ENCODE measurements at places on chromosomes 3 and 15. TPM values are rescaled to one million over a fixed set of nuclear protein-coding genes. Genes with fewer than 3 reads are reported as not detected.

DNA sequence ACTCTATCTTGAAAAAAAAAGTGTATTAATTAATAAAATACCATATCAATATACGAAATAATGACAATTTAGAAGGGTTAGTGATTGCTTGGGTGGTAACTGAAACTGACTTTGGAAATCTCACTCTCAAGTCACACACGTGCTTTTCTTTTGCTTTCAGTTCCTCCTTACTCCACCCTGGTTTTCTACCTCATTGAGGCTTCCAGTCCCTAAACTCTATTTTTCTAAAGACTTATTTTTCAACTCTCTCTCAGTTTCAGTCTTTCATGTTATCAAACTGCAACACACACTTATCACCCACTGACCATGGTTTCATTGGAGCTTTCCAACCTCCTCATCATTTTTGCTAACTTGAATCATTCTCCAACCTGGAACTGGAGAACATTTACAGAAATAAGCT is 23.5 kb downstream of the IL12A start:
- DNase-seq, result no peak

DNA sequence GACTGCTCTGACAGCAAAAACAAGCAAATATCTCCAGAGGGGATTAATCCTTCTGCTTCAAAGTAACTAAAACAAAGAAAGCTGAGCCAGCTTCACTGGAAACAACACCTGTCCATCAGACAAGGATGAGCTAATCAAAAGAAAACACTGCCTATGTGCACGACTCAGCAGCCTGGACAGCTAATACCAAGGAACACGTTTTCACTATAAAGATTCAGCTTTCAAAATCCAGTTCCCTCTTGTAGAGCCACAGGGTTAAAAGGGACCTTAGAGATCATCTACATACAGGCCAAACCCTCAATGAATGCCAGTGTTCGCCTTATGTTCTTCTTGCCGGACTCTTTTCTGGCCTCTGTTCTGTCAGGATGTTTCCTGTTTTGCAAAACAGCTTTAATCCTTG is 6.9 kb downstream of the TUSC7 start:
- no peak for DNase-seq

Gene PLA1A
- 0.22 TPM for total RNA-seq

- no peak for DNase-seq
Observed at GRCh38 chr3:71432044-71432975, 151.2 kb downstream of the FOXP1 start.

Gene ARHGEF3
- total RNA-seq, result 64.1 TPM

GRCh38 chr3:64954995-64955636 is 267.3 kb upstream of the ADAMTS9 start:
- DNase-seq, result no peak

Gene MINAR1
- 0.93 TPM for total RNA-seq

DNA sequence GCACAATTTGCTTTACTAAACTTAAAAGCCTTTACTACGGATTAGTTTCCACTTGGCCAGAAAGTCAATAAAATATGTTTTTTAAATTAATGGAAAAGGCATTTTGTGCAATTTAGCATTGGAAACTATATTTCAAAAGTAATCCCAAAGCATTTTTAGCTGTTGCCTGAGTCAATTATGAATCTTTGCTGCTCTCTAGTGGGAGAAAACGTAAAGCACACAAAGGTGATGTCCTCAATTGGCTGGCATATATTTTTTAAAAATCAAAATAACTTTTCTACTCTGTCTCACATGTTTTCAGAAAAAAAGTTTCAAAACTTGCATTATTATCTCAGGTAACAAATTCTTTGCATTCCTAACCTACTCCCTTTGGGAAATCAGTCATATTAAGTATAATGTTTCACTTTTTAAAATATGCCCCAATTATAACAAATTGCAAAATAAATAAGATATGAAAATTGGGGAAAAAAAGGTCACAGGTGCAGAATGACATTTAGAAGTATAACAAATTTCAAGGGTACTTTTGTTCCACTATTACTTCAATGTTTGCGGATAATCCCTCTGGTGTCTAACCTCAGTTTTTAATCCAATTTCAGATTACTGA is 47.2 kb upstream of the TEX55 start:
- DNase-seq, result no peak

GRCh38 chr3:130048726-130049125 is 32.9 kb upstream of the ALG1L2 start:
- no peak for DNase-seq

DNA sequence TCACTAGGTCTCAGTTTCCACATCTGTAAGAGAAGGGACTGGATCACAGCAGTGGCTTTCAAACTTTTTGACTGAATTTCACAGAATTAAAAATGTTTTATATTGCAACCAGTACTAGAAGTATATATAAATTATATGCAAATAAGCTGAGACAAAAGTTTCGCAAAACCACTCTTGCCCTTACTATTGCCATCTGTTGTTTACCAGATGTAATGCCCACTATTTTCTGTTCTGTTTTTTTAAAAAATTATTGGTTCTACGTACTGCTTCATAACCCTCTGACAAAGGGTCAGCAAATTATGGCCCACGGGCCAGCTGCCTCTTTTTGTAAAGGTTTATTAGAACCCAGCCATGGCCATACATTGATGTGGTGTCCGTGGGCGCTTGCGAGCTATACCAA is 44.8 kb downstream of the PDIA5 start:
- no peak for DNase-seq

- no peak for DNase-seq
Observed at GRCh38 chr3:63405882-63406281, 127.8 kb downstream of the SYNPR start.

GRCh38 chr3:59611649-59612443 is 562.0 kb upstream of the CFAP20DC start:
- DNase-seq, result no peak

DNA sequence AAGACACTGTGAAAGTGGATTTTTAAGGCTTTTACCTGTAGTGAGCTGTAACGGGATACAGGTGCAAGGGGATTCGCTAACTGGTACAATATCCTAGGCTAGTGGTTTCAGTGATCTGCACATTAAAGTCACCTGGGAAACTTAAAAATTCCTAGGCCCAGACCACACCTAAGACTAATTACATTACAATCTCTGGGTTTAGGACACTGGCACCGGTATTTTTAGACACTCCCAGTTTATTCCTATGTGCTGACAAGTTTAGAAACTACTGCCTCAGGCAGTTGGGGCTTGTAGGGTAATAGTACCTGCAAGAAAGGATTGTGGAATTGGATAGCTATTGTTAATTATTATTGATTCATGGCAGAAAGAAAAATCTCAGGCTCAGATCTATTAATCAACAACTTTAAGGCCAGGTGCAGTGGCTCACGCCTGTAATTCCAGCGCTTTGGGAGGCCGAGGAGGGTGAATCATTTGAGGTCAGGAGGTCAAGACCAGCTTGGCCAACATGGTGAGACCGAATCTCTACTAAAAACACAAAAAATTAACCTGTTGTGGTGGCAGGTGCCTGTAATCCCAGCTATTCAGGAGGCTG is 50.4 kb upstream of the CASR start:
- DNase-seq, result no peak

GRCh38 chr3:137097386-137097785 is 139.6 kb downstream of the IL20RB start:
- DNase-seq, result no peak

DNA sequence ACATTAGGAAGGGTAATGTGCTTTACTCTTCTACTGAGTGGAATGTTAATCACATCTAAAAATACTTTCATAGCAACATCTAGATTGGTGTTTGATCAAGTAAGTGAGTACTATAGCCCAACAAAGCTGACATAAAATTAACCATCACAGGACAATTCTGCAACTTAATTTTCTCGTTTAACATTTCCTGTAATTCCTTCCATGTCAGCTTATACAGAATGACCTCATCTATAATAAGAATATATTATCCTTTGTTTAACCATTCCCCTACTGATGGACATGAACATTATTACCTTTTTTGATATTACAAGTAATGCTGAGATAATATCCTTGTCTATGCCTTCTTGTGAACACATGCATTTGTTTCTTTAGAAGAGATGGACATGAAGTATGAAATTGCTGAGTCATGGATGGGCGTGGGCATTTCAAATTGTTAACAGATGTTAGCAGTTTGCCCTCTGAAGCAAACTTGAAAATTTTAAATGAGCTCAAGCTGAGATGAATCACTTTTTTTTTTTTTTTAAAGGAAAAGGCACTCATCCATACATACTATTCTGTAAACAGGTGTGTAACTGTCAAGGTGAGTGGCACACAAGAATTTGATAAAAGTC is 85.1 kb downstream of the OXNAD1 start:
- no peak for DNase-seq

Gene CPB1
- total RNA-seq, result not detected

DNA sequence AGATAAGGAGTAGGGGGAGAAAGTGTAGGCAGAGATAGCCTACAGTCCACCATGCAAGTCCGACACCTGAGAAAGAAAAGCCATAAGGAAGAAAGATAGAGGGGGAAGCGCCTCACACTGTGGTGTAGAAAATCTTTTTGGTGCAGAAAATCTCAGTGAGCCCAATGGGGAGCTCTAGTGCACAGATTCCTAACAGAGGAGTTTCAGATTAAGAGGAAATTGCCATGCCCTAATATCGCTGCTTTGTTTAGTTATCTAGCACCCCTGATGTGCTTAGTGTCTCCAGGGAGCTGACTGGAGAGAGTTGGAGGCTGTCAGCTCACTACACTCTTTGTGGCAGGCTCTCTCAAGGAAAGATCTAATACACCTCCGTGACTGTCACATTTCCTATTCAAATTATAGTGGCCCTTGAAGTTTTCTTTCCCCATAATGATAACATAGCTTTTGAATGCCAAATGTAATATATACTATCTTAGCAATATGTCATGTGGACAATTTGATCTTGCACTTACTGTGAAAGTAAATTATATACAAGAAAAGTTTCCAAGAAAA is 33.7 kb downstream of the CGGBP1 start:
- no peak for DNase-seq

GRCh38 chr3:114775395-114775794 is 371.7 kb downstream of the ZBTB20 start:
- DNase-seq, result no peak

DNA sequence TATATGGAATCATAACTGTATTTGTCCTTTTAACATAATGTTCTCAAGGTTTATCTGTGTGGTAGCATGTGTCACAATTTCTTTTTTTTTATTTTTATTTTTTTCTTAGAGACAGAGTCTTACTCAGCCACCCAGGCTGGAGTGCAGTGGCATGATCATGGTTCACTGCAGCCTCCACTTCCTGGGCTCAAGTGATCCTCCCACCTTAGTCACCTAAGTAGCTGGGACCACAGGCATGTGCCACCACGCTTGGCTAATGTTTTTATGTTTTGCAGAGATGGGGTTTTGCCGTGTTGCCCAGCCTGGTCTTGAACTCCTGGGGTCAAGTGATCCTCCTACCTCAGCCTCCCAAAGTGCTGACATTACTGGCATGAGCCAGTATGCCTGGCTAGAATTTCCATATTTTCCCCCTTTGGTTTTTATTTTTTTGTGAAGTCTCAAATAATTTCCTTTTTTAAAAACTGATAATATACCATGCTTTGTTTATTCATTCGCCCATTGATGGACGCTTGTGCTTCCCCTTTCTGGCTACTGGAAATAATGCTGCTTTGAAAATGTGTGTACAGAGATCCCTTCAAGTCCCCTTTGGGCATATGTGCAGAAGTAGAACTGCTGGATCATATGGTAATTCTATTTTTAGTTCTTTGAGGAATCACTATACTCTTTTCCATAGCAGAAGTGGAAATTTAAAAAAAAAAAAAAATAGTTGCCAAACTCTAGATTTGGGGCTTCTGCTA is 28.4 kb downstream of the TMEM40 start:
- DNase-seq, result no peak

- DNase-seq, result no peak
Observed at GRCh38 chr3:141735176-141735575, 2.9 kb upstream of the RNF7 start.

DNA sequence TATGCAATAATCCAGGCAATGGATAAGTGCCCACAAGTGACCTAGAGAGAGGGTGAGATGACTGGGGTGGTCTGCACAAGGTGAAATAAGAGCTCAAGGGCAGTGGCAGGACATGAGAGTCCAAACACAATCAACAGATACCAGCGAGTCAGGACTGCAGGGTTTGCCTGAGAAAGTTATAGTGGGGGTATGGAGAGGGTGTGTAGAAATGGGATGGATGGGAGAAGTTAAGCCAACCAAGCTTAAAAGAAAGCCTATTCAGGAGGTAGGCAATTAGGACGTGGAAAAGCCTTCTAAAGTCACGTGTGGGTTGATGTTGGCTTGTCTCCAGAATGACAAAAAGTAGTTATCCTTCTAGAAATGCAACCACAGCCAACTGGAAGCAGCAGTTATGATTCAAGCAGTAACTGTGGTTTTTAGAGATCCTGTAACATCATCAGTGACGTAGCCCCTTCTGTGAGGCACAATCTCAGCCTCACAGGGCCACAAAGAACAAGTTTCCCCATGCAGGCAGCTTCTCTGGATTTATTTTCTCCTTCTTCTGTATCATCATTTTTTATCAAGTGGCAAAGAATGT is 56.1 kb downstream of the FAM174B start:
- no peak for DNase-seq

GRCh38 chr3:149340310-149340933 is 7.0 kb upstream of the TM4SF18 start:
- DNase-seq, result no peak

Gene MUC20
- total RNA-seq, result 5.0 TPM

DNA sequence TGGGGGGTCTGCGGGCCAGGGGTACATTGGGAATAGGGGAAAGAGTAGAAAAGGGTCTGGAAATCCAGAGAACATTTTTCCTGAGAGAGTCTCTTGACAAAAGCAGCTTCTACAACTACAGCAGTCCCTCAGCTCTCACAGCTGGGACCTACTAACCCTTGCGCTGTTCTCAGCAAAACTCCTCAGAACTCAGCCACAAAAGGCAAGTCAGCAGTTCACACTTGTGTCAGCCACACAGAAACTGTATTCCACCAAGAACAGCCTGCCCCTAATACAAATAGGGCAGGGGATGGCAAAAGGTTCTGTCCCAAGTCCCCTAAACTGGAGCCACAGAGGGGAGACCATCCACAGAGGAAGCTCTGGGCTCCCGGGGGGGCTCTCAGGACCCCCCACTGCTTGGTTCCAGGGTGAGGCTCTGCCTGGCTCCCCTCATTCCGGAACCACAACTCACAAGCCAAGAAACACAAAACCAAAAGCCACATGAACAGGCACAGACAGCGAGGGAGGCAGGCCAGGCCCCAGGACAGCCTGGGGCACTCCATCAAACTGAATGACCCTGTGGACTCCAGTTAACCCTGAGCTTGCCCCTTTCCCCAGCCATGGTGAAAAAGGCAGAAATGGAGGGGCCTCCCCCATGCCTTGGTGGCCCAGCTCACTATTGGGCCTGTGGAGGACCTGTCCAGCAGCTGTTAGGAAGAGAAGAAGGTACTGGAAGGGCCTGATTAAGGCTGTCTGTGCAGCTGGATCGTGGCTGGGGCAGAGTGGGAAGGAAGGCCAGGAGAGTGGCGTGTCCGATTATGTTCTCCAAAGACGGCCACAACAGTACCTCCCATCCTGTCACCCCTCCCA is 162.0 kb downstream of the CHSY1 start:
- no peak for DNase-seq
